ENCODE measurements at places on chromosomes 3 and 15.

DNA sequence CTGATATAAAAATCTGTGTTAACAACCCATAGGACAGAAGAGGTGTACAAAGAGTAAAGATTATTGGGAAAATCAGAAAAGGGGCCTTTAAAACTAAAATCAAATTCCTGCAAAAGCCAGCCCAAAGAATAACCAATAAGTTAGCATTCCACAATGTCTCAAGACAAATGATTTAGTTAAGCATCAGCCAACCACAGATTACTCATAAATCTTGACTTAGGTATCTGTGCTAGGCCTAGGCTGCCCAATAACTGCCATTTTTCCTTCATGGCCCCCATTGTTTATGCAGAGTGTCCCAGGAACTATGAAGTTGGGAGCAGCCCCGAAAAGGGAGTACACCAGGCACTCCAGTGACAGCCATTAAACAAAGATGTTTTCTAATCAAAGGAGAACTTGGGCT is 7.4 kb downstream of the TRANK1 start:
- DNase-seq: no peak

DNA sequence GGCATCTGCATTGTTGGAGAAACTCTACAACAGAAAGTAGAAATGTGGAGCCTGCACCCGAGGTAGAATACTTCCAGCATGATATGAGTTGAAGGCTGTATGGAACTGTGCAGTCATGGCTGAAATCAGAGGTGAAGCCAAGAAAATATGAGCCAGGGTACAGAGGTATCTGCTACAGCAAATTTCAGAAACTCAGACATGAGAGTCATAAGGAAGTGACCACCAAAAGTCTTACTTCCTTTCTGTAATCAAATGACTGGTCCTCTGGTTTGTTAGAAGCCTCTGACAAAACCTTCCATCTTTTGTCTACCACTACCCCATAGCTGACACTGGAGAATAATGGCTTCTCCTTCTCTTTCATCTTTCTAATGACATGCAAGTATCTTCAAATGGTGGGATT is 159.4 kb downstream of the TMEM108 start:
- DNase-seq: no peak

GRCh38 chr15:63488398-63488960 is 15.9 kb upstream of the USP3 start:
- DNase-seq: no peak

- no peak for DNase-seq
These were observed 249.1 kb downstream of the IL5RA start for GRCh38 chr3:2861120-2861519.

DNA sequence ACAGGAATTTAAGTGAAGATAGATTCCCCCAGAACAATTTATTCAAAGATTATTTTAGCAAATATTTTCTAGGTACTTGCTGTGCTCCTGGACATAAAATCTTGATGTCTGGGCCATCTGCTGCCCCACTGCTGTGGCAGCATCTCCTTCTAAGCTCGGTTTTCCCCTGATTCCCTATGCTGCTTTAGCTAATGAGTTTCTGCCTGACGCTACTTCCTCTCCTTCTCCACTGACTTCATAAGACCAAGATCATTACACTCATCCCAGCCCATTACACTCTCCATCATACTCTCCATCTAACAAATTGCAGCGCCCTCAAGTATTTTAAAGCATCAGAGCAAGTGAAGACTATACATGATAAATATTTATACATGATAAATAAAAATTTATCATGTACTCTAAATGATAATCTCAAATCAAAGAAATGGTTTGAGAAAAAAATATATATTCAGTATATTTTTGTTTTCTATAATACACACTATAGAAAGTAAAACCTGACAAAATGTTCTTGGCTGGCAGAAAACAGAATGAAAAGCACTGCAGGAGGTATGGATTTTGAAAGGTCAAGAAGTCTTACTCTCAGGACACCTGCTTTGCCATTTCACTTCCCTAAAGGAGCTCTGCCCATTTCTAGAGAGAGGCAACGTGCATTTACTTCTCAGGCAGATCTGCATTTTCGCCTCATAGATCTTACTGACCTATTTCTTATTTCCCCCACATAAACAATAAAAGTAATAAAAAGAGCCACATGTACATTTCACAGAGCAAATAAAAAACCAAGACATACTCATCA is 232.0 kb downstream of the KCNMB2 start:
- no peak for DNase-seq

- DNase-seq: no peak
These were observed 13.8 kb downstream of the SQOR start for GRCh38 chr15:45648521-45649200.

GRCh38 chr15:67101911-67102598 is 36.7 kb downstream of the SMAD3 start:
- no peak for DNase-seq

DNA sequence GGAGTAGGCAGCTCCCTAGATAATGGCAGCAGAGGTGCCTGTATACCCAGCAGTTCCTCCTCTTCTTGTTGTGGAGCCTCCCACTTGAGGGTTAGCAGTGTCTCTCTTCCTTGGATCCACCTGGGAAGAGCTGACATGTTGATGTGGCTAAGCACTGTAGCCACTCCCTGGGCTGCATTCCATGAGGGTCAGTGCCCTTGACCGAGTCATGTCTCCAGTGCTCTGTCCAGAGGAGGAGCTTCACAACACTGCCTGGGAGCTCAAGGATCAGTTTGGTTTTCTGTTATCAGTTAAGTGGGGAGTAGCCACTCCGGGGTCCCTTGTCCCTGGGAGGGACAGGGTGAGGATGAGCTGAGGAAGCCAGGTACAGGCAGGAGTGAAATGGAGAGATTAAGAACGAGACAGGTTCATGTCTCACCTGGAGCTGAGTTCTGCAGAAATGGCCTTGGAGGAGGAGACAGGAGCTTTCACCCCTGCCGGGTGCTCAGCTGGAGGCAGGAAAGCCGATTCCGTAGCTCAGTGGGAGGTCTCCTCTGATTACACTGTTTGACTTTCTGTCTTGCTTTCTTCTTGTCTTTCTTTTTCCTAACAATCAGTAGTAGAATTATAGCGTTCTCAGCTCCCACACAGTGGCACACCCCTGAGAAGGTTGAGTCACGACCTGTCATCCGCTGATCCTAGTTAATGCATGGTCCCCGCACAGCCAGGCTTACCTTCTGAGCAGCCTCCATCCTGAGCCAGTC is 57.9 kb upstream of the SEC22A start:
- no peak for DNase-seq

GRCh38 chr3:195807681-195808121 is 4.0 kb downstream of the MUC4 start:
- no peak for DNase-seq

GRCh38 chr3:32062950-32063582 is 43.4 kb upstream of the GPD1L start:
- no peak for DNase-seq

- DNase-seq: no peak
These were observed 43.5 kb upstream of the GRIP2 start for GRCh38 chr3:14583548-14584091.

DNA sequence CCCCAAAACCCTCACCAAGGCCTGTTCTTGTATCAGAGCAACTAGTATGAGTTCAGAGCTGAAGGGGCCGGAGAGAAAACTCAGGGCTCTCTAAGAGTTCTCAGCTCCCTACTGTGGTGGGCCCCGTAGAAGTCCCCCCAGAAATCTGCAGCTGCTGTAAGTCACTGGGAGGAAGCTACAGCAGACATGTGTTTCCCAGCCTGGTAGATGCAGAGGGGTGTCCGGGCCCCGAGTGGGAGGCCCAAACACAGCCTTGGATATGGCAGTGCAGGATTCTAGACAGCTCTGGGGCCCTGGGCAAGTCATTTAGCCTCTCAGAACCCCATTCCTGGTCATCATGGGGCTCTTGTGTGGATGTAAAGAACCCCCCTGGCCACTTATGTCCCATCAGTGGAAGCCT is 39.2 kb upstream of the CSPG4 start:
- DNase-seq: no peak

- DNase-seq: no peak
These were observed 141.5 kb upstream of the EIF1B start for GRCh38 chr3:40167958-40168357.

DNA sequence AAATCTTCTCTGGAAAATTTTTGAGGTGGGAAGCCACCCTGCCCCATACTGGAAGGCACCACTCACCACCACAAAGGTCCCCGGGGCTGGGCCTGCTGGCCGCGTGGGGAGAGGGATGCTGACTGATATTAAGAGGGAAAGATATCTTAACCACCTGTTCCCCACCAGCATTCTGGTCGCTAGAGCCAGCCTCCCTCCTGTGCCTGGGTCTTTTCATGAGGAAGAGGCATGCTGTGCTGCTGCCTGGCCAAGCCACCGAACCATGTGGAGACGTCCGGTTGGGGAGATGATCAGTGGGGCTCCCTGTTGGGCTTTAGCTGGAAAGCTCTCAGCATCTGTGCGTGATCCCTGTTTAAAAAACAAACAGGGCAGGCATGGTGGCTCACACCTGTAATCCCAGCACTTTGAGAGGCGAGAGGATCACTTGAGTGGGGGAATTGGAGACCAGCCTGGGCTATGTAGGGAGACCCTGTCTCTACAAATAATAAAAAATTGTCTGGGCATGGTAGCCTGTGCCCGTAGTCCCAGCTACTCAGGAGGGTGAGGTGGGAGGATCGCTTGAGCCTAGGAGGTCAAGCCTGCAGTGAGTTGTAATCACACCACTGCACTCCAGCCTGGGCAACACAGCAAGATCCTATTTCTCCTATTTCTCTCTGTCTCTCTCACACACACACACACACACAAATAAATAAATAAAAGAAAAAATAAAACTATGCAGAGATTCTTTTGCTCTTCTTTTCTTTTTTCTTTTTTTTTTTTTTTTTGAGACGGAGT is 1.0 kb downstream of the KLHL18 start:
- DNase-seq: no peak

DNA sequence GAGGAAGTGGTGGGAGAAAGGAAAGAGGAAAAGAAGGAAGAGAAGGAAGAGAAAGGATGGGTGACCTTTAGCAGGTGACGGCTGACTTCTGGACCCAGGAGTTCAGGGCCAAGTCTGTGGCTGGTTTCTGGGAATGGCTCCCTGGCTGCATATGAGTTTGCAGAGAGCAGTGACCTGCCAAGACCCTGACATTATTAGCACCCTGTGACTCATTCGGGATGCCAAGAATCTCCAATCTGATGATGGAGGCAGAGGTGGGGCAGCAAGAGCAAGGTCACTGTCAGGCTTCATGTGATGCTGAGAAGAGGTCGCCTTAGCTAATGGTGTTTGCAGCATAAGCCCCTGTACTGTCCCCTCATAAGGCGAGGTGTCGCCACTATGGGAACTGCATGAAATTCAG is 42.6 kb downstream of the MYZAP start:
- no peak for DNase-seq

DNA sequence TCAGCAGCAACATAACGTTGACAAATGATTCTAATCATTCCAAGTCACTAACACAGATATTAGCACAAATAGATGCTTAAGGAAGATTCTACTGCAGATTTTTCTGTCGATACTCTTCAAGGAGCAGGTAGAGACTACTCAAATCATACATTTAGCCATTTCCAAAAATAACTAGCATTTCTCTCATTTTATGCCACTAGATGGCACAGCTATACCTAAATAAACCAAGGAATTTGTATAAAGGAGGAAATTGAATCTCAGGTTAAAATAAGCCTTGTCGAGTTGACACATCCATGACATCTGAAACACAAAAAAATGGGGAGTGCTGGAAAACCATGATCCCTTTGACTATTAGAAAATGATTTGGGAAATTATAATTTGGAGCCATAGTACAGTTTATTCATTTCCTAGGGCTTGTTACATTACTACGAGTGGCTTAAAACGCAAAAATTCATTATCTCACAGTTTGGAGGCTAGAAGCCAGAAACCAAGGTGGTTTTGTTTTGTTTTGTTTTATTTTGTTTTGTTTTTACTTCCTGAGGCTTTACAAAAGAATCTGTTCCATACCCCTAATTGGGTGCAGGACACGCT is 59.5 kb upstream of the STRIT1 start:
- DNase-seq: no peak

- DNase-seq: no peak
These were observed 19.0 kb upstream of the ARHGEF26 start for GRCh38 chr3:154102225-154102624.

GRCh38 chr3:76912841-76913383 is 127.0 kb upstream of the ROBO2 start:
- DNase-seq: no peak

DNA sequence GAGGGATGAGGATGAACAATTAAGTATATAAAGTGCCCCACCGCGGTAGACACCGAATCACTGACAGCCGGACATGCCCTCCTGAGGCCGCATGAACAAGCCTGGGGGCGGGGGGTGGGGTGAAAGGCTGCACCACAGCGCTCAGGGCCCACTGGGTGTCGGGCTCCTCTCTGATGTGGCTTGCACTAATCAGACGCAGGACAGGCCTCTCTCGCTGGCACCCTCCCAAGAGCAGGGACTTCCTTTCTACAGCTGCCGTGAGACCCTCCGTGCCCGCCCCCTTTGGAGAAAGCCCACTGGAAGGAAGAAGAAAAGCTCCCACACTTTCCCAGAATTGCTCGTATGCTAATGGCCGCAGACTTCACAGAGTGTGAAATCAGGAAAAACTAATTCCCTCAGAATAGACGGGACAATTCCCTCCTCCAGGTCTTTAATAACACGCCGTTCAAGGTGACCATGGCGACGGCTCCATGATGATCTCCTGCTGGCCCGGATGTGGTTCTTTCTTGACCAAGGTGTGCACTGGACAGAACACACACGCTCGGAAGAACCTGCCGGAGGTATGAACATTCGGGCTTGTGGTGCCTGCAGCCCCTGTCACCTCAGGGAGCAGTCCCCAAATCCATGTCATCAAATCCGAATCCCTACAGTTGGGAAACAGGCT is 32.0 kb downstream of the IQSEC1 start:
- no peak for DNase-seq

DNA sequence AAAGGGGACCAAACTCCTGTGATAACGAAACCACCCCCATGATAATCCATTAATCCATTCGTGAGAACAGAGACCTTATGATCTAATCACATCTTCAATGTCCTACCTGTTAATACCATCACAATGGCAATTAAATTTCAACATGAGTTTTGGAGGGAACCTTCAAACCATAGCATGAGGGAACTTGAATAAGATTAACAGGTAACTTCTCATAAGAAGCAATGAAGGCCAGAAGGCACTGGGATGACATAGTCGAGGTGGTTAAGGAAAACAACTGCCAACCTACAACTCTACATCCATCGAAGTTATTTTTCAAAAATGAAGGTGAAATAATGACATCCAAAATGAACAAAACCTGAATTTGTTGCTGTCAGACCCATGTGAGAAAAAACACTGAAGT is 478.9 kb downstream of the EDEM1 start:
- no peak for DNase-seq

GRCh38 chr15:90497912-90498311 is 31.8 kb upstream of the CRTC3 start:
- DNase-seq: no peak

DNA sequence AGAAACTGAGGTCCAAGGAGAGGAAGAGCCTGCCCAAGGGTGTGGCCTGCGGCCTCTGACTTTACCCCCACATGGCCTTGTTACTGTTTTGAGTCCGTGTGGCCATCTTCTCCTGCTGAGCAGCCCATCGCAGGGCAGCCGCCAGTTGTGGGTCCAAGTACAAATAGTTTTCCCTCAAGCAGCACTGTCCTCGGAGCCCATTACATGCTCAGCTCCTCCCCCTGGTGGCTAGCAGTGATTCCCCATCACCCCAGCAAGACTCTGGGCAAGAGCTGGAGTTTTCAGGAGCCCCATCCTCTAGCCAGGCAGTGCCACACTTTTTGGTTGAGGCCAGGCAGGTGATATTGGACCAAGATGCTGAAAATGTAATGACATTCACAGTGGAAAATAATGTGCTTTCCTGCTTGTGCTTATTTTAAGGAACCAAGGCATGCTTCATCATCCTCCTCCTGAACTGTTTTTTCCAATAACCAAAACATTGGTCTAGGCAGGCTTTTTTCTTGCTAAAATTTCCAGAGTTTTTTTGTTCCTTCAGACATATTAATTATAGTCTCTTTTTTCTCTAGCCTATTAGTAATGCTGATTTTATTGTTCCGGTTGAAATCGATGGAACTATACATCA is 23.2 kb upstream of the VILL start:
- peak; percentile 2 for DNase-seq

All from NCI-H1092 (cell line).